Colonic mucosa (tissue), 4 donors: ENCODE measurements at places on chromosomes 13 and 19. TPM values are rescaled to one million over a fixed set of nuclear protein-coding genes. Genes with fewer than 3 reads are reported as not detected.

The DCT gene
- total RNA-seq: not detected

DNA sequence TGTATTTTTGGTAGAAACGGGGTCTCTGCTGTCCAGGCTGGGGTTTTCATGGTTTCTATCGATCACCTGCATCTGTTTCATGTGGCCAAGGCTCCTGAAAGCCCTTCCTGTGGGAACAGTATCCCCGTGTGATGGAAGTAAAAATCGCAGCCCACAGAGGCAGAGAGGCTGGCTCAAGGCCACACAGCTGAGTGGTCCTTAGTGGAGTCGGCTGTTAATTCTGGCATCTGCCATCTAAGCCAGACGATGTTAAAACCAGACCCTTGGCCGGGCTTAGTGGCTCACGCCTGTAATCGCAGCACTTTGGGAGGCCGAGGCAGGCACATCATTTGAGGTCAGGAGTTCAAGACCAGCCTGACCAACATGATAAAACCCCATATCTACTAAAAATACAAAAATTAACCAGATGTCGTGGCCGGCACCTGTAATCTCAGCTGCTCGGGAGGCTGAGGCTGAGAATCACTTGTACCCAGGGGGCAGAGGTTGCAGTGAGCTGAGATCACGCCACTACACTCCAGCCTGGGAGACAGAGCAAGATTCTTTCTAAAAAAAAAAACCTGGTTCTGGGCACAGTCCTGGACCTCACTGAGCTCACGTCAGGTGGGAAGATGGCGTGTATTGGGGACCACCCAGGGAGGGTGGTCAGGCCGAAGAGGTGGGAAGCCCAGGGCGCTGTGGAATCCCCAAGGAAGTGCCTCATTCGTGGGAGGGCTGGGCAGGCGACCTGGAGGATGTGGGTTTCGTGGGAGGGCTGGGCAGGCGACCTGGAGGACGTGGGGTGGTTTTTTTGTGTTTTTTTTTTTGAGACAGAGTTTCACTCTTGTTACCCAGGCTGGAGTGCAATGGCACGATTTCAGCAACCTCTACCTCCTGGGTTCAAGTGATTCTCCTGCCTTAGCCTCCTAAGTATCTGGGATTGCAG lies 18.5 kb upstream of the MISP start:
- H3K27me3 ChIP-seq: no peaks in the 10 kb centered on the region
- H3K36me3 ChIP-seq: no peaks in the 10 kb centered on the region
- H3K27ac ChIP-seq: no peak overlapping the region
- DNase-seq: no peak

The OR7C1 gene
- total RNA-seq: not detected

DNA sequence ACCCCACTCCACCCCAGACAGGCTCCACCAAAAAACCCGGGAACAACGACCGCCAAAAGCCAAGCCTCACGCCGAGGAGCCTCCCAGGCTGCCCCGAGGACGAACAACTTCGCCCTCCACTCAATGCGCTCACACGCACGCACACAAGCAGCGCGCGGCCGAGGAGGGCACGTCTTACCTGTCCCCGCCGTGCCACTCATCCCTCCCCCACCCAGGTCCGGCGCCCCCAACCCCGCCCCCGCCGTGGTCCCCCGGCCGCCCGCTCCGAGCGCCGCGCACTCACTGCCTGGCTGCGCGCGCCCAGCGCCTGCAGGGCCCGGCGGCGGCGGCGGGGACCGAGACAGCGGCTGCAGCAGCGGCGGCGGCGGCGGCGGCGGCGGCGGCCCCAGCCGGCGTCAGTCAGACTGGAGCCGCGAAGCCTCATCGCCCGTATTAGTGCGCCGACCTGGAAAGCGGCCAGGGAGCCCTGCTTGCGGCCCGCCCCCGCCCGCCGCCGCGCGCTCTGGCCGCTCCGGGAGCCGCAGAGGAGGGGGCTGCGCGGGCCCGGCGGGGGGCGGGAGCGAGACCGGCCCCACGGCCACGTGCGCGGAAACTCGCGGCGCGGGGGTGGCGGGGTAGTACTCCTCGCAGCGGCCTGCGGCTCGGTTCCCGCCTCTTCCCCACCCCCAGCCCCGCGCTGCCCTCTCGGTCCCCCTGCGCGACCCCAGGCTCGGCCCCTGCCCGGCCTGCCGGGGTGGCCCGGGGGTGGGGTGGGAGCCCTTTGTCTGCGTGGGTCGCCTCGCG lies at the start of gene SMAD9:
TSS of gene SMAD9 (minus strand) at position 406 of the 783 bp plus-strand sequence. CDS start 40,549 bp downstream, outside the sequence.
- H3K4me3 ChIP-seq: peak within 1 kb of the TSS; percentile 48
- H3K27me3 ChIP-seq: no peaks in the 10 kb centered on the region
- peak within 1 kb of the TSS; percentile 24 for H3K27ac ChIP-seq
- H3K36me3 ChIP-seq: no peaks in the 10 kb centered on the region
- no peaks in the 10 kb centered on the region for H3K4me1 ChIP-seq

DNA sequence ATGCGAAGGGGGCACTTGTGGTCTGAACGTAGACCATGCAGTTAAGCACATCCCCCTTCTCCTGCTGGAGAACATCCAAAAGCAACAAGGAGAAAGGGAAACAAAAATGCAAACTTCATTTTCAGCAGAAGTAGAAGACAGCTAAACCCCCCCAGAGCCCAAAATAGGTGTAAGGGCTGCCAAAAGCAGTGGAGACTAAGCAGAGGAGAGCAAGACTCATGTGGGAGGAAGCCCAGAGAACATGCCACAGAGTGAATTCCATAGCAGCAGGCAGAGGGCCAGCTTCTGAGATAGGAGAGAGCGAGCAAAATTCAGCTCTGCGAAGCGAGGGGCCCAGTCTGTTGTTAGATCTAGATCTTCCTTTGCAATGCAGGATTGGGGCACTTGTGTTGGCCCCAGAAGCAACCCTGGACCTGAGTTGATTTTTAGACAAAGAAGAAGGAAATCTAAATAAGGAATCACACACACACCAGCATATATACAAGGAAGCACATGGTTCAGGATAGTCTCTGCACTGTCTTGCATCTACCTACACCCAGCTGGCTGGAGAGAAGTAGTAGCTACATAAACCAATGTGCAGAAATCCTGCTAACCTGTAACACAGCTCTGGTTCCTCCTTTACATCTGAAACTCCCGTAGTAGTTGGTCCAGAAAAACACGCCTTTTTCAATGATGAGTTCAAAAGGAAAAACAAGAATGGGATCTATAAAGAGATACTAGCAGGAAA lies 199.6 kb downstream of the SPRY2 start:
- H3K4me1 ChIP-seq: no peaks in the 10 kb centered on the region
- no peak overlapping the region for H3K27ac ChIP-seq
- H3K27me3 ChIP-seq: no peaks in the 10 kb centered on the region
- H3K4me3 ChIP-seq: no peak overlapping the region

The PNMA8A gene
- 0.35 TPM for total RNA-seq

- no peaks in the 10 kb centered on the region for H3K36me3 ChIP-seq
- peak overlapping the region; percentile 76 for H3K27ac ChIP-seq
- DNase-seq: peak; percentile 91
- no peak overlapping the region for H3K4me3 ChIP-seq
Observed at GRCh38 chr19:48962029-48962848, 2.9 kb upstream of the FTL start.

DNA sequence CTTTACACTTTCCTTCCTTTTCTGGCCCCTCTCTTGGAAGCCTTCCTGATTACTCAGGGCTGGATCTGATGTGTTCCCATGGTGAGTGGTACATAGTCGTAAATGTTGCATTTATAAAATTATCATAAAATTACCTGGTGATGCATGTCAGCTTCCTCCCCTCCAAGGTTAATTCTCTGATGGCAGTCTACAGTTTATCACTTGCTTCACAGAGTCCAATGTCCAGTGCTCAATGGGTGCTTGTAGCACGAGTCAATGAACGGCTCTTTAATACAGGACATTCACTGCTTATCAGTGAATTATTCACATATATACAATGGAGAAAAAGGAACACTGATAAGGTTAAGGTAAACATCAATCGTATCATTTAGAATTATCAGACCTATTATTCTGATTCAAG lies 27.0 kb upstream of the OXGR1 start:
- no peaks in the 10 kb centered on the region for H3K4me1 ChIP-seq
- H3K27me3 ChIP-seq: no peaks in the 10 kb centered on the region

DNA sequence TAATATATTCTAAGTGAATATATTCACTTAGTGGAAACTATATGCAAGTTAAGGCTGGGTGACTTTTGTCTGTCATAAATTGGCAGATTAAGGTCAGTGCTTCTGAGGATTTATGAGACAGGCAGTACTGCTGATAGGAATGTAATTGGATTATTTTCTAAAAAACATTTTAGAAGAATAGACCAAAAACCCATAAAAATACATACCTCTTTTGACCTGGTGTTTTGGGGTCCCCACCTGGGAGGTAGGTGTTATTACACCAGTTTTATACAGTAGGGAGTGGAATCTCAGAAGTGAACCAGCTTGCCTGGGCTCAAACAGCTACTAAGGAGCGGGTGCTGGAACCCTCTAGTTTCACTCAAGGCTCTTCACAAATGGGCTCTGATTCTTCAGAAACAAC lies 25.3 kb downstream of the COG3 start:
- no peaks in the 10 kb centered on the region for H3K27me3 ChIP-seq
- no peak overlapping the region for H3K27ac ChIP-seq
- no peak overlapping the region for H3K4me3 ChIP-seq
- no peak for DNase-seq
- H3K36me3 ChIP-seq: no peaks in the 10 kb centered on the region

The C5AR1 gene
- total RNA-seq: 5.3 TPM

DNA sequence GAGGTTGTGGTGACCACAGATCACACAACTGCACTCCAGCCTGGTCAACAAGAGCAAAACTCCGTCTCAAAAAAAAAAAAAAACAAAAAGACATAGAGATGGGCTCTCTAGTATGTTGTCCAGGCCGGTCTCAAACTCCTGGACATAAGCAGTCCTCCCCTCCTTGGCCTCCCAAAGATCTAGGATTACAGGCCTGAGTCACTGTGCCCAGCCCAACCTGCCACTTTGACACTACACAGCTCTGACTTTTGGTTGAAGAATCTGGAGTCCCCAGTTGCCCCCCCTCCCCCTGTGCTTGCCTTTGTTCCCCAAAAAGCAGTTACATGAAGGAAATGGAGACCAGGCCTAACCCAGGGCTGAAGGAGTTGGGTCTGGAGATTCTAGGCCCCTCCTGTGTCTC lies 12.9 kb downstream of the CARM1 start:
- H3K4me3 ChIP-seq: no peak overlapping the region
- DNase-seq: no peak
- no peaks in the 10 kb centered on the region for H3K27me3 ChIP-seq
